ENCODE measurements at places on chromosomes 3 and 15.

DNA sequence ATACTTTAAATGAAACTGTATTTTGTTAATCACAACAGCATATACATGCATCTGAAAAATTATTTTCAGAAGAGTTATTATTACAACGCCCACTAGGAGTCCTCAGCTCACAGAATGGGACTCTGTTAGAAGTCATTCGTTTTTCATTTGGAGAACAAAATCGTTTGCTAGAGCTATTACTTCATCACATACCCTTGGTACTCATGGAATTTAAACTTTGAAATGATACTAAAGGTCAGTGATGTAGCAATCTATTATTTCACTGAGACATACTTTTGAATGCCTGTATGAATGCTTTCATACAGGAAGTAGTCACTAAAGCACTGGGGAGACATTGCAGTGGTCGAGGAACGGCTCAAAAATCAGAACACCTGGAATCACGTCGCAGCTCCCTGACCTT lies 198.1 kb downstream of the MBNL1 start:
- no peak for DNase-seq

DNA sequence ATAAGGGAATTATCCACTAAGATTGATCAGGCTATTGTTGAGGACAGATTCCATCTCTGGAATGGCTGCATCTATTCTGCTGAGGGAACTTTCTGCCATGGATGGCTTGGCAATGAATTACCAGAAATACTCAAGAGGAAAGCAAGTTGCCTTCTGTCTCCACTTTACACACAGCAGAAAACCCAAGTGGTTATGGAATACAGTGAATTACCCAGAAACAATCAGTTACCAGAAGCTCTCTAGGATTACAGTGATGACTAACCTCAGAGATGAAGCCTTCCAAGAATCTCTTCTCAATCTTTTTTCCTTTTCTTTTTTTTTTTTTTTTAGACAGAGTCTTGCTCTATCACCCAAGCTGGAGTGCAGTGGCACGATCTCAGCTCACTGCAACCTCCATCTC lies 183.3 kb downstream of the WDR76 start:
- no peak for DNase-seq

- DNase-seq, result no peak
Measured at GRCh38 chr3:112693186-112693585, 52.2 kb upstream of the CCDC80 start.

DNA sequence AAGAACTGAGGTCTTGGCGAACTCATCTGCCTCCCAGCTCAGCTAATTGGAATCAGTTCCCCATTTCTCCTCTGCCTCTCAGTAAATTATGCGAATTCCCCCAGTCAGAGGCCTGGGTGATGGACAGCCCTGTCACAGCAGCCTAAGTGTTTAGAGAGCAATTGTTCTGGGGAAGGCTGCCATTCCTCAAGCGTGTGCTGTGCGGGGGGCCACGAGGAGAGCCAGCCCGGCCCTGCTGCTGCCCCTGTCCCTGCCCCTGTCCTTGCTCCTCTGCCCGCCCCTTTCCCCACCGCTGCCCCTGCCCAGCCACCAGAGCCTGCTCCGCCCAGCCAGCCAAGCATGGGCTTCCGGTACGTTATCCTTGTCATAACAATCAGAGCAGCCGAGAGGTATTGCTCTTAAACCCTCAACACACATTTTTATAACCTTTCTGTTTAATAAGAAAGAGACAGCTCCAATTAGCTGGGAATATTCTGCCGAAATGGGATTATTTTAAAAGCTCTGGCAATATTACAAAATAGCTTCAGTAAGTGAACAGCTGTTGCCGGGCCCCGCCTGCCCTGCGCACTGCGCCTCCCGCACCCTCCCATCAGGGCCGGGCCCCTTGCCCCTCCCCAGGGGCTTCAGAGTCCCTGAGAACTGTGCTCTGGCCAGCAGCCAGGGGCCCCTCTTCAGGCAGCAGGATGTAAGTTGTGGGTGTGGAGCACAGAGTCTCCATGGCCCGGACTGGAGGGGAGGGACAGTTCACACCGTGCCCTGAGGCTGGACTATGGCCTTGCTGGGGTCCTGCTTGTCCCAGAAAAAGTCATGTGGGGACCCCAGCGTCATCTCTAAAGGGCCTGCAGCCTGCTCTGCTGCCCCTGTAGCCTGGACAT lies 12.4 kb upstream of the CACNA2D2 start:
- DNase-seq, result no peak

DNA sequence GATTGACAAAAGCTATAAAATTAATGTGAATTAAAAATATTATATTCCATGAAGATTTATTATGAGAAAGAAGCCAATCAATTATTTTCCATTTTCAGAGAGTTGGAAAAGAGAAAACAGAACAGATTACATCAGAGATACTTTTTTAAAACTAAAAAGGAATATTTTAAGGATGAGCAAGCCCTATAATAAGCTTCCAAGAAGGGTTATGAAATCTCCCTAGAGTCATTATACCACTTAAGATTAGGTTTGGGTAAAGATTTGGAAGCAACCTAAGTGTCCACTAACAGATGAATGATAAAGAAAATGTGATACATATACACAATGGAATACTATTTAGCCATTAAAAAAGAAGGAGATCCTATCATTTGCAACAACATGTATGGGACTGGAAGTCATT lies 51.6 kb upstream of the FSIP1 start:
- no peak for DNase-seq
